Globus pallidus (tissue), 1 donor: ENCODE measurements at places on chromosomes 5 and 9.
A peak's percentile ranks its signal among the peaks of the same experiment; 100 is the strongest.

DNA sequence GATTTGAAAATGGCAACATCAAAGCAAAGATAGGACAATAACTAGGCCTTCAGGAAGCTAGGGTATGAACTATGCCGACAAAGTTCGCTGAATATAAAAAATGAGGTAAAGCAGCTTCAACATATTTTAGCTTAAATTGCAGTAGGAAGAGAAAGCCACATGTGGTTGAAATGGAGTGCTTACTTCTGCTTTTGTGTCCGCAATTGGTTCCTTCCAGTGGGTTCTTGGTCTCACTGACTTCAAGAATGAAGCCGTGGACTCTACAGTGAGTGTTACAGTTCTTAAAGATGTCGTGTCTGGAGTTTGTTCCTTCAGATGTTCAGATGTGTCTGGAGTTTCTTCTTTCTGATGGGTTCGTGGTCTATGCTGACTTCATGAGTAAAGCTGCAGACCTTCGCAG is 95.2 kb downstream of the APTX start:
- no peak for DNase-seq

DNA sequence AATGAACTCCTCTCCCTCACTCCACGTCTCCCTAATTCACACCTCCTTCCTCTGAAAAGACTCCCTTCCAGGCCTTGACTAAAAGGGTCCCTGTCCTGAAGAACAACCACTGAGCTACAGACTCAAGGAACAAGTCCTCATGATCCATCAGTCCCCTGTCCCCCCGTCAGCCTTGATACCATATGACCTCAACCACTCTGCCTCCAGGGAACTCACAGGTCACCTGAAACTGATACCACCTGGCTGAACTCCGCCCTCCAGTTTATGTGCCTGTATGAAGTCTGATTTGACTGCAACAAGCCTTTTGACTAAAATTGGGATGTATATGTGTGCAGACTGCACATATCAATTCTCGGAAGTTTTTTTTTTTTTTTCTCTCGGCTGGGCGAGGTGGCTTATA is 88.7 kb downstream of the UGCG start:
- DNase-seq, result no peak

DNA sequence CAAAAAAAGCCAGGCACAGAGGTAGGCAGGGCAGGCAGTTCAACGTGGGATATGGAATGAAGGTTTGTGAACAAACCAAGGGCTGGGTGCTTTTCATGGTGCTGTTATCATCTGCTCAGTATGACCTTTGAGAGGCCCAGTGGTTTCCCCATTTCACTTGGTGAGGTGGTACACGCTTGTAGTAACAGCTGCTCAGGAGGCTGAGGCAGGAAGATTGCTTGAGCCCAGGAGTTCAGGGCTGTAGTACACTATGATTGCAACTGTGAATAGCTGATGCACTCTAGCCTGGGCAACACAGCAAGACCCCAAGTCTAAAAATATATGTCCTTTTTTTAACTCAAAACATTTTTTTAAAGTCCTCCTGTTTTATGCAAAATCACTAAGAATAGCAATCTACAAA is 174.8 kb downstream of the ENC1 start:
- DNase-seq, result no peak

DNA sequence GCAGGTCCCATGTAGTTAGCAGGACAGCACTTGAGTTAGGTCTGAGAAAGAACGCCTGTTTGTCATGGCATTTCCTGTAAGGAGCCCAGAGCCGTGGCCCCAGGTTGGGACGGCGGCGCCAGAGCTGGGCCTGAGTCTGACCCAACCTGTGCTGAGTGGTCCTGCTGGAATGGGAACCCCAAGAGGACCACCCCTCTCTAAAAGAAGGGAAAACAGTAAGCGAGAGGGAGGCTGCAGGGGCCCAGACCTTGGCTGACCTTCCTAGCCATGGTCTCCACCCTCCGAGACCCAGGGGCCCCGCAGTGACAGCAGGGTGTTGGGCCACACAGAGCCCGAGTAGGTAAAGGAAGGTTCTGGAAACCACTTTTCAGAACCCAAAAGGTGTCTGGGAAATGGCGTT is 1.8 kb upstream of the LRRC14B start:
- DNase-seq, result no peak

DNA sequence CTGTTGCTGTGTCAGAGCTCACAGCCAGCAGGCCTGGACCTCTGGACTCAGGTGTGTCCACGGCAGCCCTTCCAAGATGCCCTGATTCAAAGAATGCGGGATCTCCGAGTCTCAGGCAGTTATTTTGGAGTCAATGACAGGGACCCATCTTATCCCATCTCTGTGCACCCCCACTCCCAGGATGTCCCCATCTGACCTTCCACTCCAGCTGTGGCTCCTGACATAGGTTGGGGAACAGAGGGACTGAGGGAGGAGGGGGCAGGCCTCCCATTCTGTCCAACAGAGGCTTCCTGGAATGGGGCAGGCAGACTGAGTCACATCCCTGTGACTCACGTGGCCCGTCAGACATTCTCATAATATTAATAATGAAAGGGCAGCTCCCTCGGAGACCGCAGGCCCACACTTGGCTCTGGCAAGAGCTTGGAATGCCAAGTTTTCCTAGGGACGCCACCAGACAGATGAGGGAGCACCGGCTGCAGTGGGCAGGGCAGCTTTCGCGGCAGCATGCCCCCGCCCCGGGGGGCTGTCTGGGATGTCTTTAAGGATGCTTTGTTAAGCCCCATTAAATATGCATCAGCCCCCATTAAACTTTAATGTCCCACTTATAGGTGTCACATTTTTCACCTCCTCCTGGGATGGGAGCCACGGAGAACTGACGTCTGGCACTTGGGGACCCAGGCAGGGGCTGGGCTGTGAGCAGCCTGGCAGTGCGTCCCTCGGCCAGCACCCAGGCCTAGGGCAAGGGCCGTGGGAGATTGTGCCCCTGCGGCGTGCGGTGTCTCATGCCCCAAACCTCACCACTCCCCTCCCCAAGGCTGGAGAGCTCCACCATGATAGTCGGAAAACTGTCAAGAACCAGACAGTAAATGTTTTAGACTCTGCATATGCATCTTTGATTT is 23.6 kb upstream of the FIBCD1 start:
- DNase-seq, result no peak

DNA sequence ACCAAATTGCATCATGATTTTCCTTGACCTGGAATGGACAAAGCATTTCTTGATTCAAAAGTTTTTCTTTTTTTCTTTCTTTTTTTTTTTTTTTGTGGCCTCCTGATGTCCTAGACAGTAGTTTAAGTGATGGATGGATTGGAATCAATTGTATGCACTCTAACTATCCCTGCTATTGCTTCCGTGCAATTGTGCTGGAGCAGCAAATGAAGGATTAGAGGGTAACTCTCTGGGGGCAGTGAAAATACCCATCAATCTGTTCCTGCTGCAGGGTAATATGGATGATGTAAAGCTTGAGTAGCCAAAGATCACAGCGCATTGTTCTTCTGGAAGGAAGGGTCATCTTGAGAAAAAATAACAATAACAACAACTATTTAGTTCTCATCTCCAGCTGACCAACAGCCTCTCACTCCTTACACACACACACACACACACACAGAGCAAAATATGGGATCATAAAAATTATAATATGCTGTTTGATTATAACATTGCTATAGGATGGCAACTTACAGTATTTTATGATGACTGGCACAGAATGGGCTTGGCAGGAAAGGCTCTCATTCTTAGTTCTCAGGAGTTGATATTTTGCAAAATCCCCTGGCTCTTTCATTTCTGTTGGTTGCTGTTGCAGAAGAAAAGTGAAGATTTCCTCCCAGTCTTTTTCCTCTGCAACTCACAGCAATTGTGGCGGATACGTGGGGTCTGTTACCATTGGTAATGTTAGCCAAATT is 160.9 kb upstream of the DMAC1 start:
- no peak for DNase-seq

- no peak for DNase-seq
Observed at GRCh38 chr5:113463032-113463431, 25.2 kb downstream of the MCC start.

- DNase-seq, result peak; percentile 46
Observed at GRCh38 chr5:97098922-97099321, 43.5 kb downstream of the LIX1 start.

GRCh38 chr9:96004379-96004778 is 128.9 kb downstream of the ERCC6L2 start:
- DNase-seq, result no peak

- no peak for DNase-seq
Observed at GRCh38 chr9:87395804-87396479, 101.7 kb upstream of the DAPK1 start.

GRCh38 chr9:316382-316965 is 101.8 kb downstream of the DOCK8 start:
- no peak for DNase-seq

DNA sequence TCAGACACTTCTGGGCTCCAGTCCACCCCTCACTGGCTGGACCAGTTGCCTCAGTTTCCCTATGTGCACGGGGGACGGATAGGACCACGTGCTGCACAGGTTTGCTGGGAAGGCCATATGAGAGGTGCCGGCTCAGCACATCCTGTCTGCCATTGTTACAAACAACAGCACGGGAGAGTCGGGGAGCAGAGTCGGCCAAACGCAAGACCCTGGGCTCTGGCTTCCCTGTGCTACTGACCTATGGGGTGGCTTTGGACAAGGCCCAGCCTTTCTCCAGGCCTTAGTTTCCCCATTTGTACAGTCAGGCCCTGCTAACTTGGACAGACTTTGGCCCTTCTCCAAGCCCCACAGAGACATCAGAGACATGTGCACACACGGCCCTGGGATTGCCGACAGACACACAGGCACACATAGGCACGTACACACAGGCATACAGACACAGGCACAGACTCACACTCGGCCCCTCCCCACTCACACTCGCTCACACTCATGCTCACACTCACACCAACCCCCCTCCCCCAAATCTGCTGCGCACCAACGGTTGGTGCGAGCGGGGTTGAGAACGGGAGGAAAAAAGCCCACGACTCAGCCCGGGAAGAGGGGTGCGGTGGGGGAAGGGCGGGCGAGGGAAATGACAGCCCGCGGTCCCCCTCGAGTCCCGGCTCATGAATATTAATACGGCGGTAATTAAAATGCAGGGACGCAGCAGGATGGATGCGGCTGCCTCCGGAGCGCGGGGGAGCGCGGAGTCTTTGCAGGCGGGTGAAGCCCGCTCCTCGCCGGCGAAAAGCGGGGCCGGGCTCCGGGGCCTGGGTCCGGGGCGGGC is 133.0 kb downstream of the C9orf50 start:
- peak; percentile 73 for DNase-seq

DNA sequence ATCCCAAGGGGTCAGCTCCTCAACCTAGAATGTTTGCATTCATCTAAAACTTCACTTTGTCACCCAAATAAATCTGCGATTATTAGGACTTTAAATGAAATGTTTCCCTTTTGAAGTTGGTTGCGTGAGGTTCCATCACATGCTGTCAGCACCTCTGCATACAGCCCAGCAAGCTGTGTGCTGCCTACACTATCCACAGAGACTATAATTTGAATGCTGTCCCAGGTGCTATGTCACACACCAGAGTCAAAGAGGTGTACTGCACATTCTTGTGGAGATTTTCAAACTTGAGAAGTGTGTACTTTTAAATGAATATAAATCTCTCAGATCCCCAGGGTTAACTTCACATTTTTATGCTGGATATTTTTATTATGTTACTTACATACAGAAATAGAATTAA is 19.3 kb upstream of the CKS2 start:
- no peak for DNase-seq

GRCh38 chr9:86042199-86042978 is 57.0 kb downstream of the GOLM1 start:
- no peak for DNase-seq

GRCh38 chr5:76175821-76176403 is 92.7 kb downstream of the SV2C start:
- no peak for DNase-seq

GRCh38 chr5:88089719-88090390 is 178.8 kb downstream of the TMEM161B start:
- peak; percentile 26 for DNase-seq

GRCh38 chr9:128421482-128421996 is 882 bp downstream of the CERCAM start:
- DNase-seq, result no peak

- DNase-seq, result no peak
Observed at GRCh38 chr5:34570721-34571676, 85.1 kb upstream of the RAI14 start.

DNA sequence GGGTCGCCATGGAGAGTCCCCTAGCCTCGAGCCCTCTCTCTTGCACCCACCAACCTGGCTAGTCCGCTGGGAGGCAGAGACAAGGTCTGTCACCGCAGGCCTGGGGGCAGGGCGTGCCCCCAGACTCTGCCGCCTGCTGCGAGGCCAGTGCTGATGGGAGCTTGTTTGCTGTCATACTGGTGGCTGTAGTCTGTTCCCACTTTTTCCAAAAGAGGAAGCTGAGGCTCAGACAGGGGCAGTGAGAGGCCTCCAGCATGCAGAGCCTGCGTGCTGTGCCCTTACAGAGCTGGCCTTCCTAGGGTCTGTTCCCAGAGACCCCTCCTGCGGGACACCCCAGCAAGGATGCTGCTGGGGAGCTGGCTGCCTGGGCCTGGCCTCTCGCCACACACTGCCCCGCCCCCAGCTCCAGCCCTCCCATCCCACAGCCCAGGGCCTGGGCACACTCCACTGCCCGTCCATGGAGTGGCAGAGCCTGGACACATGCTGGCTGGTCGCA is 21.0 kb upstream of the SUSD3 start:
- peak; percentile 54 for DNase-seq

DNA sequence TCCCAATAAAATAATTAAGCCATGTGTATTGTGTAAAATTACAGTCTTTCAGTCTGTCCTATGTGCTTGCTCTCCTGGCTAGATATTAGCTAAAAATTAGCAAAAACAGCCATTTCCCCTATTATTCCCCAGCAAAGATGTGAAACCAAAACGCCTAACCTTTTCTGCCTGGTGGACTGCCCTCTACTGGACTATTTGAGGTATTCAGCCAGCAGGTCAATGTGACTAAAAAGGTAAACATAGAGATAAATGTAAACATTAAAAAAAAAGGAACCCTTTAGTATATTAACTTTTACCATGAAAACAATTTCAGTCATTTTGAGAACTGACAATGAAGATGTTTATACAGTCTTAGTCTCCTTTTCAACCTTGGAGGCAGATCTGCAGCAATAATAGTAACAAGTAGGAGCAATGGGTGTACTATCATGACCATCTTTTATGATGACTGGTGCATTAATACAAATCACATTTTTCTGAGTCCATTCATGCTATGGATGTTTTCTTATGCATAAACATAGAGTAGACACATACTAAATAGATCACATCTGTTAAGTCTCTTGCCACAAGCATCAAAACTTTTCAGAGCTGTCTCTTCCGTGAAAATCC is 10.1 kb downstream of the ATG12 start:
- DNase-seq, result peak; percentile 39

DNA sequence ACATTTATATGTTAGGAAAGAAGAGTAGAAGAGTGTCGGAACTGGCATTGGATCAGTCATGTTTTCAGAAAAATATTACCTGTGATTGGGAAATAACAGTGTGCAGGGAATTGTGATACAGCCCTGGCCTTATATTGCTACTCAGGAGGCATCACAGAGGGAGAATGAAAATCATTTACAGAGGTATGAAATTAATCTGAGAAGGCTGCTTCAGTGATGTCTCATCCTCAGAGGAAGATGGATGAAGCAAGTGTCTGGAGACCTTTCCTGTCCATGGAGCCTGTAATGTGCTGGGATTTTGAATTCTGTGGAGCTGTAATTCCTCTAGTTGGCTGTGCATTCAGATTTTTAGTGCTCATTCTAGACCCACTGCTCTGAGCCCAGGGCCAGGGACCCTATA is 3.8 kb downstream of the ACTBL2 start:
- DNase-seq, result no peak
